Stimulated activated CD8-positive, alpha-beta memory T cell treated with anti-CD3 and anti-CD28 coated beads, Interleukin-2, amount 100 ng/mL, for 1 hour (primary cell): ENCODE measurements at places on chromosomes 2 and 18.

GRCh38 chr2:189485146-189485545 lies 43.9 kb downstream of the WDR75 start:
- DNase-seq: no peak

GRCh38 chr2:102708847-102709559 lies 52.8 kb upstream of the TMEM182 start:
- no peak for DNase-seq

DNA sequence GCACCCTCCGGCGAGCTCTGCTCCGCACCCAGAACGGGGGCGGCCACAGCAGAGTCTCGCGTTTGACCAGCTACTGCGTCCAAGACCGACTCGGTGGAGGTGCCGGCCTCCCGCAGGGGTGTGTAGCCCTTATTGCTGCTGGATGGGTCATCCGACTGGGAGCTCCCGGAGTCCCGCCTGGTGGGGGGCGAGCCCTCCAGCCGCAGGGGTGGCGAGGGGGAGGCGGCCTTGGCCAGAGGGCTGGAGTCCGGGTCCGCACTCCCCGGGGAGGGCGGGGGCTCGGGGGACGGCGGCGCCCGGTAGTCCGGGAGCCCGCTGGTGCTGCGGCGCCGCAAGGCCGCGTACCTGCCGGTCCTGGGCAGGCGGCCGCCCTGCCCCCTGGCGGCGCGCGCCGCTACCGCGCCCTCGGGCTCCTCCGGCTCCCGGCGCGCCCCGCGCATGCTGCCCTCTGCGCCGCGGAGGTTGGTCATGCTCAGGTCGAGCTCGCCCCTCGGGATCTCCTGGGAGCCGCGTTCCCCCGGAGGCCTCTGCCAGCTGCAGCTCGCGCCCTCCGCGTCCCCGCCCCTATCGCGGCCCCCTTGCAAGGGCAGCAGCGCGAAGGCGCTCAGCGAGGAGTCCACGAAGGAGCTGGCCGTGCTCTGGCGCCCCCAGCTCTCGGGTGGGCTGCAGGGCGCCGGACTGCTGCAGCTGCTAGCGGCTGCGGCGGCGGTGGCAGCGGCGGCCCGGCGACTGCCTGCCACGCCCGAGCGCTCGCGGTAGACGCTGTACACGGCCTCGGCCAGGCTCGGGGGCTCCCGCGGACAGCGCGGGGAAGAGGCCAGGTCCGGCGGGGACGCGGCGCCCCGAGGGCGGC lies 4.8 kb downstream of the TMEM200C start:
- DNase-seq: no peak

GRCh38 chr2:43438858-43439655 lies 156.8 kb downstream of the THADA start:
- DNase-seq: no peak

DNA sequence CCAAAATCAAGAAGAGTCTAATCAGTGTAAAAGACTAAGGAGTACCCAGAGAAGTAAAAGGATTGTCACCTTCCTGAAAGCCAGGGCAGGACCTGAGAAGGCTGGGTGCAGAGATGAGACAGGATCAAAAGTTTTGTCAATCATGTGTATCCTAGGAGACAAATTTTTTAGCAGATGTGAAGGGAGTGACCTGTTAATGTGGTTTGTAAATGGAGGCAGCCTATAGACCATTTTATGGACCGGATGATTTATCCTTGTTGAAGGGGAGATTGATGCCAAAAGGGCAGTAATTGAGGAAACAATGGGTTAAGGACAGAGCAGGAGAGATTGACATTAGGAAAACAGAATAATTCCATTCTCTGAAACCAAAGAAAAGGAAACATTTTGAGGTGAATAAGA lies 813 bp downstream of the NDC80 start:
- no peak for DNase-seq

- no peak for DNase-seq
These were observed 89.2 kb downstream of the SOCS6 start for GRCh38 chr18:70377857-70378701.

- DNase-seq: no peak
These were observed 10.8 kb downstream of the PASK start for GRCh38 chr2:241138471-241138870.

- no peak for DNase-seq
These were observed 103.9 kb upstream of the ACVR1C start for GRCh38 chr2:157732596-157732995.

DNA sequence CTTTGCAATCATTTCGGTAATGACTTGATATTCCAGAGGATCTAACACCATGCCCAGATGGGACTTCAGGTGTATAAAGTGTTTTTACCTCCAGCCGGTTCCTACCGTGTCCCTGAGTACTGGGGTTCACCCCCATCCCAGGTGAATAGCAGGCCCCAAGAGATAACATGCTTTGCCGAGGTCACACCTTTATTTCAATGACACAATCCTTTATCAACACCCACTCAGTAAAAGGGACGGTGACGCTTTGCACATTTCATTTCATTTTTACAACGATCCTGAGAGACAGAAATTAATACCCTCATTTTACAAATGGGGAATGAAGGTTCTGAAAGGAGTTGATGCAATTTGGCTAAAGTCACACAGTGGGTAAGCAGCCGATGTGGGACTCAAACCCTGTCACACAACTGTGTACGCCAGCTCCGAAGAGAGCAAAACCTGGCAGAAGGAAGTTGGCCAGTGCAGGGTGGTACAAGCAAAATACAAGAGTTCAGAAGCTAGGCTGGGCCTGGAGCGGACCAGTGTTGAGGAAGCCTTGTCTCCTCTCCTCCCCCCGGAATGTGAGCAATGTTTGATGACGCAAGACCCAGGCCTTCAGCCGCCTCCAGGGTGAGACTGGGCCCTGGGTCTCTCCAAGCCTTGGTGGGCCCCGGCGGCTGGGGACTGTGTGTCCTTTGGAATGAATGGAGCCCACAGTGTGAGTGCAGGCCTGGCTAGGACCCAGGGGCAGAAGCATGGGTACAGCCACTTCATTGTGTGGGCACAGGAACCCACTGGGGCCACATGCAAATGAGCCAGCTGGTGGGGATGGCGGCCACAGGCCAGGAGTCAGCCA lies 139.6 kb upstream of the MYCN start:
- no peak for DNase-seq

- no peak for DNase-seq
These were observed 58.1 kb upstream of the FOSL2 start for GRCh38 chr2:28334527-28334894.

GRCh38 chr2:218644721-218645120 lies 14.7 kb downstream of the ZNF142 start:
- DNase-seq: no peak

DNA sequence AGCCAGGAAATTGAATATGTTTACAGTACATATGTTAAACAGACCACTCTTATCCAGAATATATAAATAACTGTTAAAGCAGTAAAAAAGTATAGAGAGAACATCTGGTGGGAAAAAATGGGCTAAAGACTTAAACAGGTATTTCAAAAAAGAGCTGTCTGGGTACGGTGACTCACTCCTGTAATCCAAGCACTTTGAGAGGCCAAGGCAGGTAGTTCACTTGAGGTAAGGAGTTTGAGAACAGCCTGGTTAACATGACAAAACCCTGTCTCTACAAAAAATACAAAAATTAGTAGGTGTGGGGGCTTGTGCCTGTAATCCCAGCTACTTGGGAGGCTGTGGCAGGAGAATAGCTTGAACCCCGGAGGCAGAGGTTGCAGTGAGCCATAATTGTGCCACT lies 171.4 kb upstream of the FSIP2 start:
- no peak for DNase-seq

DNA sequence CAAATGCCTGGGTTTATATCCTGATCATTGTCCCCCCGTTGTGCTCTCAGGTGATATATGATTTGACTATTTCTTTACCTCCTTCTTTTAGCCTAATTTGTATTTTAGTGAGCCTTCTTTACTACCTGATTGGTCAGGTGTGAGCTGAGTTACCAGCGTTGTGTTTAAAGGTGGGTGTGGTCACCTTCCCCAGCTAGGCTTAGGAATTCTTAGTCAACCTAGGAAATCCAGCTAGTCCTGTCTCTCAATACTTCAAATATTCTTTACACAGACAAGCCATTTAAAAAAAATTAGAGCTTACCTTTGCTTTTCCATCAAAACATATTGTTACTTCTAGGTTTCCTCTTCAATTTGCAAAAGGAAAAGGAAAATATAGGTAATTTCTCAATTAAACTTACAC lies 30.2 kb downstream of the KYNU start:
- no peak for DNase-seq

- no peak for DNase-seq
These were observed 33.0 kb downstream of the WDPCP start for GRCh38 chr2:63555299-63555698.

- no peak for DNase-seq
These were observed 607.5 kb upstream of the SLC39A10 start for GRCh38 chr2:195049372-195050031.

DNA sequence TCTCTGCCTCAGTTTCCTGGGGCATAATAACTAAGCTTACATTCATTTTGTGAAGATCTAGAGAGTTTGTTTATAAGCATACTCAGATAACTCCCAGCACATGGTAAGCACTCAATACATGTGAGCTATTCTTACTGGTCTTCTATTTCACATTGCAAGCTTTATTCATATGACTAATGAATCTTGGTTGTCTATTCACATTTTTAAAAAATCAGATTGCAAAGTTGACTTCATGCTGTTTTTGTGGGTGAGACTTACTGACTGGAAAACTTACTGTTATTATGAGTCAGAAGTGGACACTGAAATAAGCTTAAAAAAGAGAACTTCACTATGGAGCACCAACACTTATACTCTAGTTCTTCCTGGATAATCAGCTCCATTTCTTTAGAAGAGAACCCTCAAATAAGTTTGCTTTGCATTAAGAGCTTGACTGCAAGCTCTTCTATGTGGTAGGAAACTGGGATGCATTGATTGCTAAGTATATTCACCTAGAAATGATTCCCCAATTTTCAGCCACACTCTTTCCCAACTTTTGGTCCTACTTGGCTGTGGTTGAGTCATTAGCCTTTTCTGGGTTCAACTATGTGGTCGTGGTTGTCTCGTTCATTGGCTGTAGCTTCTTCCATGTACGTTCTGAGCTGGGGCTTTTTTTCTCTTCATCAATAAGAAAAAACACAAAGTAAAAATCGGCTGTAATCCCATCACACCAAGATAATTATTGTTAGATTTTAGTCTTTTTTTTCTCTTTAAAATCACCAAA lies 29.5 kb upstream of the RBMS1 start:
- no peak for DNase-seq

- DNase-seq: no peak
These were observed 43.2 kb downstream of the SP100 start for GRCh38 chr2:230459216-230459615.

- no peak for DNase-seq
These were observed 68.8 kb upstream of the TMEM87B start for GRCh38 chr2:111986116-111986900.

DNA sequence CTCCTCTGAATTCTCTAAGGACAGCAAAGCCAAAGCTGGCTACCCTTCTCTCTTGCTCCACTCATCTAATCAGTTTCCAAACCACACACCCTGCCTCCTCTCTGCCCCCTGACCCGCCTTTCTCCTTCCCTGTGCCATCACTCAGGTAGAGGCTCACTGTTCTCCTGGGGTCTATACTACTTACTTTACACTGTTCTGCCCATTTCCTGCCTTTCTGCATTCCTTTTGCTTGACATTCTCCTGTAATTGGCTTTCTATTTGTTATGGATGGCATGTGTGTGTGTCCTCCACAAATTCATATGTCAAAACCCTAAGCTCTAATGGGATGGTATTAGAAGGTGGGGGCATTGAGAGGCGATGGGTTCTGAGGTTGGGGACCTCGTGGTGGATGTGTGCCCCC lies 675.2 kb upstream of the ID2 start:
- DNase-seq: no peak

- DNase-seq: no peak
These were observed 14.3 kb downstream of the ZNF142 start for GRCh38 chr2:218645126-218645525.

GRCh38 chr2:146523196-146523595 lies 1321.6 kb upstream of the ACVR2A start:
- no peak for DNase-seq

DNA sequence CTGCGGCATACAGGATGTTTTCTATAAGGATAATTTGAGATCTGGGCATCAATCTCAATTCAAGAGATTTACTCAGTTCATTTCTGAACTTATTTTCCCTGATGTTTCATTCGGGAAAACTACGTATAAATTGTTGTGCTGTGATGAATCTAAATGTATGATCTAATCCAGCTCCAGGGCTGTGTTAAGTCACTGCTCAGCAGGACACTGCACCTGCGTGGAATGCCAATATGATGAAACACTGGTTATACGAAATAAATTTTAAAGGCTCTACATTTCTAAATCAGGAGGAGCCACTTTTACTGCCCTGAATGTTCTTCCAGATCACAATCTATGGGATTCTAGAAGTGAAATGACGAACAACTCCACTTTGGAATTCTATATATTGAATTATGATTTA lies 259.0 kb downstream of the HNMT start:
- no peak for DNase-seq

DNA sequence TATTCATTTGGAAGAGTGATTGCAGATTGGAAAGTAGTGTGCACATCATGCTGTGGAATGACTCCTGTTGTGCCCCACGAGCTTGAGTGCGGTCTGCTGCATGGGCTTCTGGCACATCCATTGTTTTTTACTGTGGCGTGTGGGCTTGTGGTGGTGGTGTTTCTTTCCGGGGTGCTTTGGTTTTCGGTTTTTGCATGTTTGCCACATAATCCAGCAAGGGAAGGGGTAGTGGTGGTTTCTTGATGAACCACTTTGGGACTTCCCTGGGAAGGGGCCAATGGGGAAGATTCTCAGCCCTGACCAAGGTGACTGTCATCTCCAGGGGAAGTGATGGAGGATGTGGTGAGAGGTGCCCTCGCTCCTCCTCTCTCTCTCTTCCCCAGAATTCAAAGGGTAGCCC lies 57.0 kb downstream of the COA5 start:
- DNase-seq: no peak

DNA sequence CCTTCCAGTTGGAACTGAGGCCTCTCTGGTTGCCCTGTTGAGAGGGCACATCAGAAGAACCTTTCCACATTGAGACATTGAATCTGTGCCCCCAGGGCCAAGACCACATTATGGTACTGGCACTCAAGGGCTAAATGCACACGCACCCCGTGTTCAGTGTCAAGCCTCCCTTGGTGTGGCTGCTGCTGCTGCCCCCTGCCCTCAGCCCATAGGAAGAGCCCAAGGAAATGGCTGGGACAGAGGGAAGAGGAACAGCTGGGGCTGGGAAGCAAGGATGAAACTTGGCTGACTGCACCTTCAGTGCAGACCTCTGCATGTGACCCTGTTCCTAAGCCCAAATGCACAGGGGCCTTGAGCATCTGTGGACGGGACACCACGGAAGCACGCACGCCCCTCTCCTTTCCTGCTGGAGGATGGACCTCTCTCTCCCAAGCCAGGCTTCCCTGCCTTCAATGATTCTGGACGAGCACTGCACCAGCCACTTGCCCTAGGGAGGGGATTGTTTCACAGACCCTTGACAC lies 40.2 kb downstream of the NIFK start:
- DNase-seq: no peak

DNA sequence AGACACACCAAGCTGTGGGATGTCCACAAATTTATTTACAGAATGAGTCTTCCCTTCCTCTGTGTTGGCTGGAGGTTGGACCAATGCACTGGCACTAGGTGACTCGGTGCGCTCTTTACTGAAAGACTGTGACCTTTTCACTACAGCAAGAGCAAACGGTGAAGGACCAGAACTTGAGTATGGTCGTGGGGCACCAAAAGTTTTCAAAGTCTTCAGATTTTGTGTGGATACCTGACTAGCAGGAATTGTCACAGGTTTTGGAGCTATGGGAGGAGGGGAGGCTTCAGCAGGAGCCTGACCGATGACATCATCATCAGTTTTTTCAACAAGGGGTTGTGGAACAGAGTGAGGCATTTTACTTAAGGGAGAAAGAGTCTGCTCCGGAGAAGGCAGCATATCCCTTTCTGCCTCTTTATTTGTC lies 73.0 kb upstream of the GRB14 start:
- no peak for DNase-seq

- no peak for DNase-seq
These were observed 7.1 kb downstream of the ZNF532 start for GRCh38 chr18:58871514-58872420.
